ENCODE measurements at places on chromosomes 2 and 18.

DNA sequence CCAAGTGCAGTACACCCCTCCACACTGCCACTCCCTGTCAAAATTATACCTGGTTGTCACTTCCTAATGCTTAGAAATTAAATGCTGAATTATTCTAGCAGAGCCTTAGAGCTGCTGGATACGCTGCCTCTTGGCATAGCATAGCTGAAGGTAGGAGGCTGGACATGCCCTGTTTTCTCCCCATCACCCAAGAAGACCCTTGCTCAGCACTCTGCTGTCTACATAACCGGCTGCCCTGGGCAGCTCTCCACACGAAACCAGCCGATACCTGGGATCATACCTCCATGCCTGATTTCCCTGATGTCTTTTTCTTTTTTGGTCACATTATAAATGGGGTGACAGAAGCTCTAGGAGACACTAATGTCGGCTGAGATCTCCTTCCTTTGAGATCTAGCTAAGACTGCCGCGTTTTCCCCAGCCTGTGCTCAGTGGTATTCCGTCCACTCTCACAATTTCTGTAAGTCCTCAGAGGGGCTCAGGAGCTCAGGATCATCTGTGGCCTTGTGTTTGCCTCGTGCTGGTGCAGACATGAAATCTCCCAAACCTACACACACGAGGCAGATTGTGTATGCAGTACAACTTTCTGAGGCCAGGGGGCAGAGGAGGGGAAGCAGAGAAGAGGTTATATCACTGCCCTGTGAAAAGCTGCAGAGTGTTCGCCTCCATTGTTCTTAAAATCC, 13.5 kb upstream of the ZAP70 start:
- peak; percentile 53 for DNase-seq

DNA sequence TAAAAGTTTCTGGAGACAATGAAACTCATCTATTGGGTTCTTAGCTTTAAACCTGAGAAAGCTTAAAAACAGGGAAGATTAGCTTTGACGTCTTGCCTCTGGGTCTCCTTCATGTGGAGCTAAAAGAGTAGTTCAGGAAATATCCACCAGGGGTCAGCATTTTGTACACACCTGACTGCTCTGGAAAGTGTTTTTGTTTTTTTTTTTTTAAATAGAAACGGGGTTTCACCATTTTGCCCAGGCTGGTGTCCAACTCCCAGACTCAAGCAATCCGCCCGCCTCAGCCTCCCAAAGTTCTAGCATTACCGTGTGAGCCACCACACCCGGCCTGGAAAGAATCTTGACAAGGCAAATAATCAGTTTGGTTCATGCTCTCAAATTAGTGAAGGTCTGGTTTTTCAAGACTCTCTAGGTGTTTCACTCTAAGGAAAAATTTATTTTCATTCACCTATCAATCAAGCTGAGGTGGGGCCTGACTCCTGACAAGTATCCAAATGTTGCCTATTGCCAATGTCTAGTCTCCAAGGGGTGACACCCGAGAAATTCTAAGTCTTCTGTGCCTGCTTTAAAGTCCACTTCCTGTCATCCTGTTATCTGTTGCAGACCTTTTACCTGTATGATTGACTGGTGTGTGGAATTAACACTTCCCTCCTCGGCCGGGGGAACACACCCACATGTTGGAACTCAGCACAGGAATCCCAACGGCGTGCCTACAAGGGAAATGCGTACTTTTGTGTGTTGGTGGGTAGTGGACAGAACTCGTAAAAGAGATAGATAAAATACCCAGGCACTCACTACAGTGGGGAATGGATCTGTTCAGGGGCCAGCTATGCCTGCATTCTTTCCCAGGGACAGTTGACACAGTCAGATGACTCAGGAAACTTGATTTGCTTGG, 11.3 kb downstream of the IL1RN start:
- DNase-seq, result peak; percentile 80

DNA sequence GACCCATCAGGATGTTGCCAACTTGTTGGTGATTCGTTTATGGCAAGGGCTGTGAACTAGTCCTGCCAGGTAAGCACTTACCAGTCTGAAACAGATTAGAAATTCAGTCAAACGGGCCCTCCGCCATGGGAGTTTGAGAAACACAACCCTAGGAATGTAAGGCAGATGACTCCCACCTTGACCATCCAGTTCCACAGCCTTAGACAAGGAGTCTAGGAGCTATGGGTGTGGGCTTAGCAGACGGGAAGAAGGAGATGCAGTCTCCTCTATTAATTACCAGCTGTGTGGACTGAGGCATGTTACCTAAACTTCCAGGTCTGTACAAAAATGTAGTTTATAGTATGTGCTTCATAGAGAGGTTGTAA, 319.4 kb upstream of the NCKAP5 start:
- no peak for DNase-seq

DNA sequence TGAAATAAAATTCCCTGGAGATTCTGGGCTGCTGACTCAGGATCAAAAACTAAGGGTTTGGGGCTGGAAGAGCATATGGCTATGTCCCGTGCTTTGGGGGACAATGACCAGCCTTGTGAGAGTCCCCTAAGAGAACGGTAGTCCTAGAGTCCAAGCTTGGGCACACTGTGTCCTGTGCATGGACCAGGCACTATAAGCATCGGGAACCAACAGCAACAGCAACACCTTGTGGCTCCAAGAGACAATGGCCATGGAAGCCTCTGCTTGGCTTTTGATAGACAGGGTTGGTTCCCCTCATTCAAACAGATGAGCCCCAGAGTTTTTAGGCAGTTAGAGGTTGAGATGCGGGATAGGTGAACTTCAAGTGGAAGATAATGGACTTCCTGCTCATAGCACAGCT, 294.4 kb upstream of the CHAC2 start:
- DNase-seq, result no peak

DNA sequence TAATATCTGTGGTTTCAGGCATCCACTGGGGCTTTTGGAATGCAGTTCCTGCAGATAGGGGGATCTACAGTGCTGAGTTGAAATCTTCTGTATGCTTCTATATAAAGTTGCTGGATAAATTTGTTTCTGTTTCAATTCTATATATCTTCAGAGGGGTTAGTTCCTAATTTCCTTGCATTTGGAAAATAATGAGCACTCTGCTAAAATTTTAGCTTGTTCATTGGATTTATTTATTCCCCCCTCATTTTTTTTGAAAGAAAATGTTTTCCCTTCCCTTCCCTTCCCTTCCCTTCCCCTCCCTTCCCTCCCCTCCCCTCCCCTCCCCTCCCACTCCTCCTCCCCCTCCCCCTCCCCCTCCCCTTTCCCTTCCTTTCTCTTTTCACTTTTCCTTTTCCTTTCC, 212.3 kb downstream of the GPD2 start:
- DNase-seq, result no peak

DNA sequence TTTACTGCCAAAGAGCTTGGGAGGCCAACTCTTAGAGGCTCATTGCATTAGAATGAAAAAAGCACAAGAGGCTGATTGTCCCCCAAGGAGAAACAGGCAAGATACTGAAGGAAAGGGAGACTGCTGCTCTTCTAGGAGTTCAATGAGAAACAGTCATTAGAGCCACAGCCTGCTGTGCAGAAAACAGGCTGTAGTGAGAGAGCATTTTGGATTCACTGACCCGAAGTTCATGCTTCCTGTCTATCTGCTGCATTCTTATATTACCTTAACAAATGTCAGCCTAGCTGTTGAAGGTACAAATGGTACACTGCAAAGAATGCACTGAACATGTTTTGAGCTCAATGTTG, 423.3 kb downstream of the SETBP1 start:
- no peak for DNase-seq

GRCh38 chr2:11127761-11128160, 27.5 kb upstream of the SLC66A3 start:
- no peak for DNase-seq

DNA sequence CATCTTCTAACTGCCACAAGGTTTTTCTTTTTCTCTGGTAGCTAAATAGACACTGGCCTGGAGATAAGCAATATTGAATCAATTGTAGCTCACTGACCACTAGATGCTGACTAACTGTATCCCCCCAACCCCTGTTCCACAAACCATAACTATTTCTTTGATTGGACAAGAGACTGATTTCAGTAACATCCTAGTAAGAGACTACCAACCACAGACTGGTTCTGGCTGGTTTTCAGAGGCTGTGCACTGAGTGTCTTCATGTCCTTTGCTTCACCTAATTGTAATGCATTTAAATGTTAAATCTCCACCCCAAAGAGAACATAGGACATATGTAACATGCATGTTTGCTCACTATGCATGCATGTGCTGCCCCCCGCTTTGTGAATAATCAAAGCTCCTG, 3.2 kb upstream of the AAK1 start:
- DNase-seq, result no peak

DNA sequence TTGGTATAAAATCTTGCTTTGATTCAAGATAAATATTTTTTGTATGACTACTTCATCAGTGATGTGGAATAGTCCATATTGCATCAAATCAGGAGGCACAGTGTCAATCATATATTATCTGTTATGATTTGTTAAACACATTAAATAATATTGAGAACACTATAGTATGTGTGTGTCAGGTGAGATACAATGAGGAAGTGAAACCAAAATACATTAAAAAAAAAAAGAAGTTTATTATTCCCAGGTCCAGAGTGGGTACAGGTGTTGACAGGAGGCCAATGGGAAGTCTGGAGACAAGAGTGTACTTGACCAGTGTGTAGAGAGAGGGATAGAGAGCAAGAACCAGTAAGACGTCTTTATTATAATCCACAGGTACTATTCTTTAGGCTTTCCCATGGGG, 292.6 kb downstream of the FSIP2 start:
- DNase-seq, result no peak

- DNase-seq, result no peak
Measured at GRCh38 chr2:170218456-170218855, 40.5 kb downstream of the MYO3B start.

GRCh38 chr2:209425471-209426071, 1.7 kb downstream of the MAP2 start:
- DNase-seq, result peak; percentile 61

GRCh38 chr2:109423556-109424359, 190.0 kb downstream of the SEPTIN10 start:
- peak; percentile 82 for DNase-seq

GRCh38 chr18:44197832-44198611, 482.7 kb upstream of the SETBP1 start:
- no peak for DNase-seq

GRCh38 chr2:212708355-212708754, 169.8 kb upstream of the ERBB4 start:
- DNase-seq, result peak; percentile 22

DNA sequence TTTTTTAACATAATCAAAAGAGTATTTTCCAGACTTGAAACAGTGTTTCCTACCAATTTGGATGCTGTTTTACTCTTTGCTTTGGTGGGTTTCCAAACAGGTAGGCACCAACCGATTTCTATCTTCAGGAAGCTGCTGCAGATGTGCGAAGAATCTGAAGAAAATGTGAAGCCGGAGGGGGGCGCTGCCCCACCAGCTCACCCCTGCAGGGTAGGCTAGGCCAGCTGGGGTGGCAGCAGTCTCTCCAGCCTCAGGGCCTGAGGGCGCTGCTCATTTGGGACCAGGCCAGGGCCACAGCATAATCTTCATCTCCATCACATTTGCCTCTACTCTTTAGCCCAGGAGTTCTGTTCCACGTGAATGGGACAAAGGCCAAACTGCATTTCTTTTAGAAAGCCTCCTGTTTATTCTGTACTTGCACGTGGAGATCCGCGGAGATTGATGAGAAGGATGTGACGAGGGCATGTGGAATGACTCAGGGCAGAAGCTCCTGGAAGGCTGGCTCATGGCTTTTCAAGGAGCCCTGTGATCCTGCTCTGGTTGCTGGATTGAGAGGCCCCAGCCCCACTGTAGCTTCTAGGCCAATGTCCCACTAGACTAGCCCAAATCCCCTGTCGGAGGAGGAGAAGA, 84.2 kb upstream of the FAM136A start:
- DNase-seq, result peak; percentile 43

GRCh38 chr18:64032312-64032711, 62.4 kb downstream of the SERPINB8 start:
- no peak for DNase-seq

GRCh38 chr18:51401912-51402311, 204.4 kb upstream of the MEX3C start:
- DNase-seq, result no peak

- DNase-seq, result no peak
Measured at GRCh38 chr2:53729143-53729762, 38.4 kb upstream of the CHAC2 start.

All from kidney tubule cell (primary cell).